ENCODE measurements at places on chromosomes 2 and 18. TPM values are rescaled to one million over a fixed set of nuclear protein-coding genes. Genes with fewer than 3 reads are reported as not detected.

DNA sequence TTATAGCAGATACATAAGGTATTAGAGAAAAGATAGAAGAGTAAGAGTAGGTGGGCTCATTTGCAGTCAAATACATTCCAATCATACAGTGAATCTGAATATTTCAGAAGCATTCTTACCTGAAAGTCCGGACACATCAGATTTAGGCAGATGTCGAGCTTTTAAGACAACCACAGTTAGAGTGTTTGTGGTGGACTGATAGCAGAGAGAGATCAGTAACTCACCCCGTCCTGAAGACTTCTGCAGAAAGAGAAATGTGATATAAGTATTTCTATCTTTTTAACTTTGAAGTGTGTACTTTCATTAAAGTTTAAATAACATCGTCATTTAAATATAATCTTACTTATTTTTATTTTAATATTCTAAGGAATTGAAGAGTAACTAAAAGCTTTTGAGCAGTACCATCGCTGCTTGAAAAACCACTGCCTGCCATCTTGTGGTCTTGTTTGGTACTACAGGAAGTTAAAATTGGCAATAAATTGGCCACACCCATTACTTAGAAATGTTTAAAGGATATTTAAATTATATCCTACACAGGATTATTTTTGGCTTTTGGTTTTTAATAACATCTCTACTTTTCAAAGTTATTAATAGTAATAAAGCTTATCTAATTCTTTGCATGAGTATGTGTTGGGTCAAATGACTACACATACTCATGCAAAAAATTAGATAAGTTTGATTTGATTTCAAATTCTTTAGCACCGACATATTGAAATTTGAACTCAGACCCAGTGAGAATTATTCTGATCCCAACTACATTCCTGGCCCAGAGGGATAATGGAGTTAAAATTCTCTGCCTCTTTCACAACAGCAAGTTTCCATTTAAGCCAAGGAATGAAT is 5.5 kb downstream of the SYT4 start:
- no peak overlapping the region for H3K27ac ChIP-seq
- no peaks in the 10 kb centered on the region for H3K27me3 ChIP-seq
- no peaks in the 10 kb centered on the region for H3K36me3 ChIP-seq
- H3K4me1 ChIP-seq: no peaks in the 10 kb centered on the region
- H3K4me3 ChIP-seq: no peak overlapping the region

DNA sequence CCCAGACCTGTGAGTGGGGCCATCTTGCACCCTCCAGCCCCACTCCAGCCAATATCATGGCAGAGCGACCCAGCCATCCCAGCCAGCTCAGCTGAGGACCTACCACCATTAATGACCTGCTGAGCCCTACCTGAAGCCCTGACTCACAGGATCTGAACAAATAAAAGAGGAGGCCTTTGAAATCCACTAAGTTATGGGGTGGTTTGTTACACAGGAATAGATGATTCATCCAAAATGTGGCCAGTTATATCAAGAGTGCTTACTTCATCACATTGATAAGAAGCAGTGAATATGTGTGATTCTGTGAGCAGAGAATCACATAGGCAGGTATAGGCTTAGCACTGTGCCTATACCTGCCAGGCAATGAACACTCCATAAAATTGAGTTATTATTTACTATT is 34.7 kb upstream of the FAM124B start:
- no peak overlapping the region for H3K4me3 ChIP-seq
- no peaks in the 10 kb centered on the region for H3K36me3 ChIP-seq
- no peaks in the 10 kb centered on the region for H3K4me1 ChIP-seq
- no peak overlapping the region for H3K27ac ChIP-seq

Gene PRSS56
- total RNA-seq: not detected

- H3K4me3 ChIP-seq: no peak overlapping the region
- H3K4me1 ChIP-seq: peaks cover 71% of the 10 kb centered on the region
These were observed 167.0 kb upstream of the HAAO start for GRCh38 chr2:42959234-42960001.

GRCh38 chr18:9453283-9453682 is 22.0 kb upstream of the RALBP1 start:
- peaks cover 5% of the 10 kb centered on the region for H3K27me3 ChIP-seq
- no peak overlapping the region for H3K4me3 ChIP-seq

Gene STK25
- total RNA-seq: 189 TPM

- DNase-seq: no peak
- no peak overlapping the region for H3K4me3 ChIP-seq
- H3K36me3 ChIP-seq: no peaks in the 10 kb centered on the region
- no peaks in the 10 kb centered on the region for H3K27me3 ChIP-seq
- H3K4me1 ChIP-seq: peaks cover 54% of the 10 kb centered on the region
These were observed 93.4 kb upstream of the FN1 start for GRCh38 chr2:215529271-215529670.

GRCh38 chr2:171830039-171830438 is 64.0 kb downstream of the SLC25A12 start:
- no peak overlapping the region for H3K27ac ChIP-seq
- no peaks in the 10 kb centered on the region for H3K4me1 ChIP-seq
- no peaks in the 10 kb centered on the region for H3K27me3 ChIP-seq
- H3K4me3 ChIP-seq: no peak overlapping the region
- H3K36me3 ChIP-seq: peaks cover 38% of the 10 kb centered on the region

Gene FBXO41
- 0.29 TPM for total RNA-seq

DNA sequence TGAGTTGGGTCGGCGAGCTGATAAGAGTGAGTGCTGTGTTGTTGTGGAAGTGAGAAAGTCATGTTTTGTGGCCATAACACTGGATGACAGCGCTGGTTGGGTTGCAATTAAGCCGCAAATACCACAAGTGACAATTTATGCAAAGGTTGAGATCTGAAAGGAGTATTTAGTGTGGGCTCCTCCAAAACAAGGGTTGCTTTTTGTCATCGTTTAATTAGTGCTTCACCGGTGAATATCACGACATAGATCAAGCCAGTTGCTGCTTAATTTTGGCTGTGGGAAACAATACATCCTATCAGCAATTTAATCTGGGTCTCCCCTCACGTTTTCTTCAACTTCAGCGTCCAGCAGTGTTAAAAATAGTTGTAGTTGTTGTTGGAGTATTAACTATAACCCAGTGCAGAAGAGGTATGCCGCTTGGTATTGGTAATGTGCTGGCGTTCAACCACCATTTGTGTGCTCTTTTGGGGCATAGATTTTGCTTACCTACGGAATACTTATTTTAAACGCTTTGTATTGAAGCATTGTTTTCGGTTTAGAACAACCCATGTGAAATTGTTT is 662 bp downstream of the ACVR2A start:
- H3K27me3 ChIP-seq: peaks cover 9% of the 10 kb centered on the region
- H3K36me3 ChIP-seq: no peaks in the 10 kb centered on the region
- H3K27ac ChIP-seq: peak overlapping the region; percentile 5
- peaks cover 13% of the 10 kb centered on the region for H3K4me1 ChIP-seq
- peak overlapping the region; percentile 87 for H3K4me3 ChIP-seq
- peak; percentile 75 for DNase-seq
